ENCODE measurements at places on chromosomes 16 and 17.

GRCh38 chr16:78100112-78100467, 636 bp downstream of the WWOX start:
- no peak for DNase-seq

DNA sequence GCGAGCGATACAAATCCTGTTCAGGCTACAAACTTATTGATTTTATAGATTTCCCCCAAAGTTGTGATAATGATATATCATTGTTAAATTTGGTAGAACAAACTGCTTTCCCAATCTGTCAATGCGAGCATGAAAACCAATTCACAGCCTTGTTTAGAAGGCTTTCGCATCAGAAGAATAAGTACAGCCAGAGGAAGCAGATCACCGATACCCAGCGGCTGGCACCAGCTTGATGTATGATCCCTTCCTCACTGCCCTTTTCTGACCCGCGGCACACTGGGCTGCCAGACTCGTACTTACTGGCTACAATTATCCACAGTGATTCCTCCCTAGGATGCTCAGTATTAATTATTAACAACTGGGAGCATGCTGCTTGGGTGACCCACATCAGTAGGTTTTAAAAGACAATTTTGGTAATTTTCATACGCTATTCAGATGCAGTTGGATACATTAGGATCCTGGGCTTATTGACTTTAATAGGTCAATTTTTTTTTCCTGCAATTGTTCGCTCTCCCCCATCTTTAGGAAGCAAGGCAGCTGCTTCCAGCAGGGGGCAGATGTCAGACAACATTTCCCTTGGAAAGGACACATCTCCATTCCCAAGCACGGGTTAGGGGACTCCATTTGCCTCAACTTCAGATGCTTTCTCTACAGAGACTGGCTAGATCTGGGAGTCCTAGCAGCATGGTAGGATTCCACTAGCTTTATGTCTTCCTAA, 582.7 kb upstream of the PSMD7 start:
- DNase-seq, result no peak

- no peak for DNase-seq
Measured at GRCh38 chr17:48484256-48484655, 46.6 kb downstream of the HOXB1 start.

DNA sequence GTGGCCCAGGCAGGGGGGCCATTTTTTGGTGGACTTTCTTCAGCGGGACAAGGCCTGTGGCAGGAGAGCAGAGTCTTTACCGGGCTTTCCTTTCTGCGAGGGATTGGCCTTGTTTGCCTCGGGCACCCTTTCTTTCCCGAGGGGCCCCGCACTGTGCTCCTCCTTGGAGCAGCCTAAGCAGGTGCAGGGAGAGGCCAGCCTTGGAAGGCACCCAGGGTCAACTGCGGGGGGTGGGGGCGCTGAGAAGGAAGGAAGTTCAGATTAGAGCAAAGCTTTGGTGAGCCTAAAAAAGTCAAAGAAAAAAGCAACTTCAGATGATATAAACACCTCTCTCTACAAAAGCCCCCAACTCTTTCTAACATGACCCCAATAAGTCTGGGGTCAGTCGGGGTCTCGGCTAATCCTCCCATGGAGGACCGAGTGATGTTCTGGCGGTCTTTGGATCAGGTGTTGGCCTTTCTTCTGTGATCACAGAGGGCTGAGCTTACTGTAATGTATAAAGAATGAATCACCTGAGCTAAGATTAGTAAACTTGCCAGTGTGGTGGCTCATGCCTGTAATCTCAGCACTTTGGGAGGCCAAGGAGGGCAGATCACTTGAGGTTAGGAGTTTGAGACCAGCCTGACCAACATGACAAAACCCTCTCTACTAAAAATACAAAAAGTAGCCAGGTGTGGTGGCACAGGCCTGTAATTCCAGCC, 63.0 kb downstream of the PGS1 start:
- no peak for DNase-seq

GRCh38 chr16:4790261-4790660, 2.1 kb upstream of the SEPTIN12 start:
- no peak for DNase-seq

DNA sequence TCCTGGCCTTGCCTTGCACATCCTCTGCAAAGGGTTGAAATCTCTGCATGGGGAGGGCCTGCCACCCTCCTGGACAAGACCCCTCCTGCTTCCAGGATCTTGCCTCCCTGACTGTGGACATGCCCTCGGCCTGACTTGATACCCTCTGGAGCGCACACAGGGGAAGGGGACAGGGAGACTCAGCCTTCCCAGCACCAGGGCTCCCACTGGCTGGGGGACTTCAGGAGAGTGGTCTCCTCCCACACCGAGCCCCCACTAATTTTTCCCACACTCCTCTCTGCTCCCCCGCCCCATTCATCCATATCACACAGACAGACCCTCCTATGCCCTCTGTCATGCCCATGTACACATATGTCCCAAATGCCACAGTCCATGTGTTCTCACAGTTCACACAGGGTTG, 14.3 kb downstream of the SGCA start:
- no peak for DNase-seq

- no peak for DNase-seq
Measured at GRCh38 chr16:58031016-58031800, 5.7 kb downstream of the MMP15 start.

GRCh38 chr17:43907998-43908721, 824 bp upstream of the MPP2 start:
- peak; percentile 35 for DNase-seq

- DNase-seq, result no peak
Measured at GRCh38 chr16:54213322-54213721, 73.3 kb downstream of the IRX3 start.

- DNase-seq, result no peak
Measured at GRCh38 chr16:5758281-5758680, 660.7 kb upstream of the EEF2KMT start.

GRCh38 chr16:50806099-50807062, 64.5 kb downstream of the CYLD start:
- peak; percentile 60 for DNase-seq

- no peak for DNase-seq
Measured at GRCh38 chr16:84577034-84577803, 40.7 kb downstream of the COTL1 start.

DNA sequence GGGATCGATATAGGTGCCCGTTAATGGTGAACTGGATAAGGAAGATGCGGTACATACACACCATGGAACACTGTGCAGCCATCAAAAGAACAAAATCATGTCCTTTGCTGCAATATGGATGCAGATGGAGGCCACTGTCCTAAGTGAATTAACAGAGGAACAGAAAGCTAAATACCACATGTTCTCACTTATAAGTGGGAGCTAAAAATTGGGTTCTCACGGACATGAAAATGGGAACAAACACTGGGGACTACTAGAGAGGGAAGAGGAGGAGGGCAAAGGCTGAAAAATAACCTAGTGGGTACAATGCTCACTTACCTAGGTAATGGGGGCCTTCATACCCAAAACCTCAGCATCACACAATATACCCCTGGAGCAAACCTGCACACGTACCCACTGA, 302.6 kb downstream of the XYLT1 start:
- no peak for DNase-seq

GRCh38 chr17:6706996-6707395, 6.2 kb downstream of the SLC13A5 start:
- no peak for DNase-seq

GRCh38 chr17:73160980-73161630, 3.7 kb upstream of the SSTR2 start:
- DNase-seq, result no peak

GRCh38 chr17:18158022-18158600, 25.5 kb upstream of the ALKBH5 start:
- DNase-seq, result peak; percentile 91

DNA sequence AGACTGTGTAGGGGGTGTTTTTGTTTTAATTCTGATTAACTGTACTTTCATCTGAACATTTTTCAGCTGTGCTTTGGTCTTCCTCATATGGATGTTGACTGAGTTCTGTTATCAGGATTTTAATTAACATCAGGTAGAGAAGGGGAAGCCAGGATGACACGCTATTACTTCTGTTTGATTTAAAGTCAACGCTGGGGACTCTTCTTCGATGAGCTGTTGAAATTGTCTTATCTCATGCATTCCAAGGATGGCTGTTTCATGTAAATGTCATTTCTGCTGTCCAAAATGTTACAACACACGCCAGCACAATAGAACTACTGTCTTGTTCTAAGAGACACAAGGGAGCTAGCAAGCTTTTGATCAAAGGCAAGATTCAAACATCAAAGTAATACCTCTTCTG, 263.3 kb upstream of the CDH5 start:
- no peak for DNase-seq

GRCh38 chr16:77324729-77325128, 110.1 kb downstream of the ADAMTS18 start:
- DNase-seq, result no peak

GRCh38 chr16:28491230-28491969, 474 bp downstream of the CLN3 start:
- DNase-seq, result no peak

DNA sequence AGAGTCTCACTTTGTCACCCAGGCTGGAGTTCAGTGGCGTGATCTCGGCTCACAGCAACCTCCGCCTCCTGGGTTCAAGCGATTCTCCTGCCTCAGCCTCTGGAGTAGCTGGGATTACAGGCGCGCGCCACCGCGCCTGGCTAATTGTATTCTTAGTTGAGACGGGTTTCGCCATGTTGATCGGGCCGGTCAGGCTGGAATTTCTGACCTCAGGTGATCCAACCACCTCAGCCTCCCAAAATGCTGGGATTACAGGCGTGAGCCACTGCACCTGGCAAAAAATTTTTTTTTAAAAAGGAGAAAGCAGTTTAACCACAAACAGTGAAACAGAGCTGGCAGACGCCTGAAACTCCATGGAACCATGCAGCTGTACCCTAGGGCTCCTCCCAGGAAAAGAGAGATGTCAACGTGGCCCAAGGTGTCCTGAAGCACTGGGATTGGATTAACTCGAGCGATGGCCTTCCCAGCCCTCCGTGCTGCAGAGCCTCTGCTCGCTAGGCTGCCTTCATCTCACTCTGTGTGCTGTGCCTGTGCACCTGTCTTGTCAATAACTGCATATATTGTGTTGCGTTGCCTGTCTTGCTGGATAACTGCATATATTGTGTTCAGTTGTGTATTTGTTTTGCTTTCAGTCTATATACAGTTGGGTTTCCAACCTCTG, 29.6 kb upstream of the FOXK2 start:
- no peak for DNase-seq

DNA sequence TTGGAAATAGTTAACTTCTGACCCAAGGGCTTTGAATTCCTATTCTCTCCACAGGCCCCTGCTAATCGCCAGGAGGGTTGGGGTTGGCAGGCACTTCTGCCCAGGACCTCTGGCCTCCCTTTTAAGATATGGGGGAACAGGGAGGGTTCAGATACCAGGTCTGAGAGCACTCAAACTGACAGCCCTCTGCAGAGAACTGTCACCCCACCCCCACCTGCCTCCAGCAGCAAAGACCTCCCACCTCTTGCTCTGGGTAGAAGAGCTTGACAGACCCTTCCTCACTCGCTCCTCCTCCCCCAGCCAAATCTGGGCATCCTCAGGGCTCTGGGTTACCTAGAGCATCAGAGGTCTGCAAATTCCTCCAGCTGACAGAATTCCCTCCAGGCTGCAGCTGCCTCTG, 11.6 kb downstream of the CDH3 start:
- DNase-seq, result no peak

DNA sequence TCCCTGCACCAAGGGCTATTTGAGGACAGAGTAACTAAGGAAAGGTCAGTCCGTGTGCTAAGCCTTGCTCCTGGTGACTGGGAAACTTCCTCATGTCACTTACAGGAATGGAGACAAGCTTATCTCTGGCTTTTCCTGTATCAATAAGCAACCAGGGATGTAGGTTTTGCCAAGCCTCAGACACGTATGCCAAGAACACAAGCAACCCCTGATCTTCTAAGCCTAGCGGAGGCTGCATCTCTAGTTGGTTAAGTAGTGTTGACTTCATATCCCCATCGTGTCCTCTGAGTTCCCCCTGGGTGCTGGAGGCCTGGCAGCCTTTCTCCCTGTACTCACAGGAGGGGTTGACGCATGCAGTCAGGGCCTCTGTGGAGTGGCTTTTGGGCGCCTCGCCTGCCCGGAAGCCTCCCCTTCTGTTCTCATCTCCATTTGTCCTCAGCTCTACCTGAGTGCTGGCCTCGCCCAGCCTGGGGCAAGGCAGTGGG, 1.4 kb upstream of the C1QTNF1 start:
- no peak for DNase-seq

GRCh38 chr16:22296225-22297113, 740 bp upstream of the POLR3E start:
- no peak for DNase-seq

DNA sequence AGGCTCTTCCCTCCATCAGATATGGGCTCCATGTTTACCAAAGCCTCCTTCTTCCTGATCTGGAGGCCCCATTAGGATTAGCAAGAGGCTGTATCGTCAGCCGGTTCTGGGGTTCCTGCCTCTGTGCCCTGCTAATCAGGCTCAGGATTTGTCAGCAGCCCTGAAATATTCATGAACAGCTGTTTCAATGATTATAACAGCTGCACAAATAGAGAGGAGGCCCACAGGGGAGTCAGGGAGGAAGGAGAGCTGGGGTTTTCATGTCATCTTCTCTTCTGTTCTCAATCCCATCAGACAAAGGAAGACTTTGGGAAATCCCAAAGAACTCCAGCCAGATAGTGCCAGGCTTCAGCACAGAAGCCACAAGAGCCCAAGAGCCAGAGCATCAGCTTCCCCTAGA, 72.3 kb upstream of the MMP2 start:
- no peak for DNase-seq

DNA sequence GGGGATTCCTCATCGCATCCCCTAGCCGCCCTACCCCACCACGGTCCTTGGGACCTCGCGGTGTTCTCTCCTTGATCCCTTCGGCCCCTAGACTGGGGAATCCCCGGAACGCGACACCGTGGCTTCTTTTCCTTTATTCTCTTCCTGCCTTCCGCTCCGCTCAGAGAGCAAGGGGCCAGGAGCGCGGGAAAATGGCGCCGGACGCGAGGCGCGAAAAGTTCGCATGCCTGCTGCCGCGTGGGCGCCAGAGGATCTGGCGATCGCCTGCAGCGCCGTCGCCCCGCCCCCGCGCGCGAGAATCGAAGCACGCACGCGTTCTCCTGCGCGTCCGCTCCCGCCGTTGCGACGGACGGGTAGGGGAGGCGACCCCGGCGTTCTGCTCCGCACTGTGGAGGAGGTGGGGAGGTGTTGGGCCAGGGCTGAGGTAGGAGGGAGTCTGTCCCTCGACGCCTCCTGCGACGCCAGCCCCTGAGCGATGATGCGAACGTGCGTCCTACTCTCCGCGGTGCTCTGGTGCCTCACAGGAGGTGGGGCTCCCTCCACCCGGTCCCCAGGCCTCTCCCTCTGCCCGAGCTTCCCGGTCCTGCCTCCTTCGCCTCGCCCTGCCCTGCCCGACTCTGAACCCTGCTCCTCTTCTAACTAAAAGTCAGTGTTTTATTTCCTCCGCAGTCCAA, at the start of gene ZPBP2:
Gene ZPBP2, plus strand, starts transcription at position 323 of the 674 bp plus-strand sequence. Its CDS starts 153 bp downstream, at position 476.
- peak; percentile 26 for DNase-seq

GRCh38 chr17:32111141-32111771, 31.0 kb upstream of the RHOT1 start:
- no peak for DNase-seq

GRCh38 chr17:43878260-43879175, 28.8 kb downstream of the MPP2 start:
- peak; percentile 80 for DNase-seq

GRCh38 chr16:4767872-4768548, 1.0 kb upstream of the ZNF500 start:
- no peak for DNase-seq

- DNase-seq, result peak; percentile 98
Measured at GRCh38 chr16:19717741-19718623, at the start of the genes IQCK and KNOP1. Gene IQCK, plus strand, starts transcription at chr16:19718271. Its CDS starts 36 bp downstream, at chr16:19718307. Gene KNOP1, minus strand, starts transcription at chr16:19718227. Its CDS starts 3,192 bp downstream, at chr16:19715035.

- no peak for DNase-seq
Measured at GRCh38 chr16:78128913-78129312, 29.5 kb downstream of the WWOX start.

GRCh38 chr16:87192452-87193073, 124.6 kb downstream of the C16orf95 start:
- no peak for DNase-seq

Data from GM12891 (cell line).